Mesendoderm (in vitro differentiated cells): ENCODE measurements at places on chromosomes 4 and X.

GRCh38 chrX:75603833-75604232, 81.0 kb upstream of the ZDHHC15 start:
- DNase-seq: peak; percentile 21

- DNase-seq: no peak
These were observed 1066.0 kb upstream of the ADGRL3 start for GRCh38 chr4:60134099-60134498.

DNA sequence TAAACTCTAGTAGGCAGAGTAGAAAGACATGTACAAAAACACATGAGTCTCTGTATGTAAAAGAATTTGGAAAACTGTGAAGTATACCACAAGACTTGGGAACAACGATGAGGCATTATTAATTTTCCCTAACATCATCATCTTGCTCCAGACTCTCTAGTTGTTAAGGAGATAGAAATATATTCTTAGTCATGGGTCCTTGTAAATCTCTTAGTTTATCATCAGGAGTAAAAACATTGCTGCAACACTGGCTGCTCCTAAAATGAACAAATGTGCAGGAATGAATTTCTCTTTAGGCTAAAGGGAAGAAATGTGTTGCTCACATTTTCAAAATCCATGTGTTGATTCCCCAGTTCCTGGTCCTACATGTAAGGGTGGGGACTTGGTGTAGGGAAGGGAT, 384.6 kb downstream of the STIM2 start:
- DNase-seq: no peak

- no peak for DNase-seq
These were observed 1.9 kb upstream of the LDB2 start for GRCh38 chr4:16900325-16900724.

GRCh38 chrX:112341598-112341997, 259.0 kb upstream of the TRPC5 start:
- DNase-seq: no peak

DNA sequence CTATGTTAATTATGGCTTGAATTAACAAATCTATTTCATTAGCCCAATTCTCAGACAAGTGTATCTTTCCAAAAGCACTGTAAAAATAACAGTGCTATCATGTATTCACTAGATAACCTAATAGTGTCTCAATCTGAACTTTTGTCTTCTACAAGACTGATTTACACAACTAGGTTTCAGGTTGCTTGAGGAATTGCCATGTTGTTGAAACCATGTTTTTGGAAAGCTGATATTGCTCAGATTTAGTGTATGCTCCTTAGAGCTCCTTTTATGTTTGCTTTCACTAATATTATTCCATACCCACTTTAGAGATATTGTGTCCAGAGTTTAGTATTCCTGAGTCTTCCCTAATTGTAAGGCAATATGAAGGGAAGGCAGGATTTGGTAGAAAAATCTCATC, 70.6 kb downstream of the GPAT3 start:
- DNase-seq: no peak

- DNase-seq: peak; percentile 18
These were observed 73.1 kb downstream of the CXXC4 start for GRCh38 chr4:104421566-104421965.

DNA sequence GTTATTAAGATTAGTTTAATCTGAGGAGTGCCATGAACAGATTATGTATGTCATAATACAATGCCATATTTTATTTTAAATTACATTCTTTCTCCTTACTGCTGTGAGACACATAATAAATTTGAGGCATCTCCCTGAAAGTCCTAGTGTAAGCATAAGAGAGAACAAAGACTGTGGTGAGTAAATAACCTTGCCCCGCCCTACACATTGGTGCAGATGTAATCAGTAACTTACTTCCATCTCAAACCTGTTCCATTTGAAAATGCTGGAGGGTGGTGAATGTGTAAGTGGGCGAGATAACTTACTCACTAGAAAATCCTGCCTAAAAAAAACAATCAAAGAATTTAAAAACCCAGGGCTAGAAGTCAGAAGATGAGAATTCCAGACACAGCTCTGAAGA, 338.1 kb upstream of the SLIT2 start:
- no peak for DNase-seq

GRCh38 chrX:115409551-115409950, 120.0 kb downstream of the LUZP4 start:
- no peak for DNase-seq

DNA sequence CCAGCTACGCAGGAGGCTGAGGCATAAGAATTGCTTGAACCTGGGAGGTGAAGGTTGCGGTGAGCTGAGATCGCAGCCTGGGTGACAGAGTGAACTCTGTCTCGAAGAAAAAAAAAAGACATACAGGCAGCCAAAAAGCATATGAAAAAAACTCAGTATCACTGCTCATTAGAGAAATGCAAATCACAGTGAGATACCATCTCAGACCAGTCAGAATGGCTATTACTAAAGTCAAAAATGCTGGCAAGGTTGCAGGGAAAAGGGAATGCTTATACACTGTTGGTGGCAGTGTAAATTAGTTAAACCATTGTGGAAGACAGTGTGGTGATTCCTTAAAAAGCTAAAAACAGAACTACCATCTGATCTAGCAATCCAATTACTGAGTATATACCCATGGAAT, 123.1 kb downstream of the CHIC2 start:
- no peak for DNase-seq

- no peak for DNase-seq
These were observed 230.3 kb downstream of the APBB2 start for GRCh38 chr4:40984051-40984450.

DNA sequence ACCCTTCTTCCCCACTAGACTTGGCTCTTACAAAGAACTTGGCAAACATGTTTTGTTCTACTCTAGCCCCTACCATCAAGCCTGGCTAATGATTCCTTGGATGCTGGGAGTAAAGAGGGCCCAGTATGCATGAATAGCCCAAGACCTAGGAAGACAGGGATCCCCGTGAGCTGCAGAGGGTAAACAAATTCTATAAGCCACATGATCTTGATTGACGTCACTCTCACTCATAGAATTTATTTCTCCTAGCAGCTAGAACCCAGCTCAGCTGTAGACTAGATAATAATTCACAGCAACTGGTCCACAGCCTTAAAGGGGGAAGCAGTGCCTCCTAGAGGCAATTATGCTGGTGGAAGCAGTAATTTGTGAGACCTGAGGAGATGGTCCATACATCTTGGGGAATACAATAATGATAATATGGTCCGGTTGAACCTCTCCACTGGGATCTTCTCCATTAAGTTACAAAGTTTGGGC, 16.1 kb upstream of the USO1 start:
- peak; percentile 53 for DNase-seq

DNA sequence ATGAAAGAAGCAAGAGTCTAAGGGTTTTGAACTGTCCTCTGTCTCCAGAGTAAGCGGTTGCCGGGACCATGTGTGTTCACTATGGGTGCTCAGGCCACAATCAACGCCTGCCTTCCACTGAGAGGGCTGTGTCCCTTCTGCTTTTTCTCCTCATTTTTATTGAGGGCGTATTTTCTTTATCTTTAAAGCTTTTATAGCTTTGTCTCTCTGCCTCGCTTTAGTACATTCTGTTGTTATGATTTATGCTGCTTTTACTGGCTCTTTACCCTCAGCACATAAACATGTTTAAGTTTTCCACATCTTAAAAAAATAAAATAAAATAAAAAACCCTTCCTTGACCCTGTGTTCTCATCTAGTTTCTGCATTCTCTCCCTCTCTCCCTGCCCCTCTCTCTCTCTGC, 42.4 kb upstream of the ATP6AP2 start:
- no peak for DNase-seq

- no peak for DNase-seq
These were observed 68.8 kb upstream of the GRIA2 start for GRCh38 chr4:157151711-157152110.

DNA sequence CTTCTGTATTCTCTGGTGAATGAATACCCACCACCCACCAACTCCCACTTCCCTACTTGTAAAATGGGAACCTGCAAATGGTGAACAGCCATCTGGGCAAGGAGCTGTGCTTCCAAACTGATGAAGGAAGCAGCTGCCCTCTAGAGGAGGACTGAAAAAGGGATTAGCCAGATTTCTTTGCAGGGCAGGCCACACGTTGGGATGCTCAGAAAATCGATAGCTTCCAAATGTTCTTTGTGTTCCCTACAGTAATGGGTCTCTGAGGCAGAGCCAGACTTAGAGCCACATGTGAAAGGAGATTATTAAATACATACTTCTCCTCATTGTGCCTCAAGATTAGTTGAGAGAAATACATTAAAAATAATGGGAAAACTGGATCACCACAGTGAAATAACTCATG, 39.3 kb upstream of the LPAR4 start:
- DNase-seq: peak; percentile 62

- no peak for DNase-seq
These were observed 108.0 kb upstream of the GRIA3 start for GRCh38 chrX:123075947-123076561.

DNA sequence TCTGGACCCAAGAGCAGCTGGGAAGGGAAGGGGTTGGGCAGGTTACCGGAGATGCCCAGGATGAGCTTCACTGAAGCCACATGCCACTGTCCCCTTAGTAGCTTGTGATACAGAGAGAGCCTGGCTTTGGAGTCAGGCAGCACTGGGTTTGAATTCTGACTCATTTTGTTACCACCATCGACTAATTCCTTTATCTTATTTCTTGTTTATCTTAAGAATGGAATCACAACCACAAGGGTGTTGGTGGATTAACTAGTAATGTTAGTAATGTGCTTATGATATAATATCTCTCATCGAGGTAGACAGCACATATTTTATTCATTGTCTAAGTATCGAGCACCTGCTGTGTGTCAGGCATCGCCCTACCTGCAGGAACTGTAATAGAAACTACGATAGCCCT, 17.7 kb upstream of the STX18 start:
- DNase-seq: no peak

GRCh38 chrX:1535241-1536041, 1.5 kb downstream of the P2RY8 start:
- DNase-seq: no peak

DNA sequence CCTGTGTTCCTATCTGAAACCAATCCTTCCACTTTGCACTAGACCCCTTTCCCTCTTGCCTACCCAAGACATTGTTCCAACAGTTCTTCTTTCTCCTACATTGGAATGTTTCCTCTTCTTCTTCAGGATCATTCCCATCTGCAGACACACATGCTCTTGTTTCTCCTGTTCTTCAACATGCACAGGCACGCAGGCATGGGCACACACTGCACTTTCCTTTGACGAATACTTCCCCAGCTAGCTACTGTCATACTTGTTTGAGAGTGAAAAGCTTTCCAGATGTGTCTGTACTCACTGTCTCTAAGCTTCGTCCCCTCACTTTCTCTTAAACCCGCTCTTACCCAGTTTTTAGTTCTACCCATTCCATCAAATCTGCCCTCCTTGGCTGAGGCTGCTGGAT, 31.8 kb upstream of the ERVMER34-1 start:
- DNase-seq: no peak

- no peak for DNase-seq
These were observed 389.7 kb upstream of the NR3C2 start for GRCh38 chr4:148831945-148832344.

DNA sequence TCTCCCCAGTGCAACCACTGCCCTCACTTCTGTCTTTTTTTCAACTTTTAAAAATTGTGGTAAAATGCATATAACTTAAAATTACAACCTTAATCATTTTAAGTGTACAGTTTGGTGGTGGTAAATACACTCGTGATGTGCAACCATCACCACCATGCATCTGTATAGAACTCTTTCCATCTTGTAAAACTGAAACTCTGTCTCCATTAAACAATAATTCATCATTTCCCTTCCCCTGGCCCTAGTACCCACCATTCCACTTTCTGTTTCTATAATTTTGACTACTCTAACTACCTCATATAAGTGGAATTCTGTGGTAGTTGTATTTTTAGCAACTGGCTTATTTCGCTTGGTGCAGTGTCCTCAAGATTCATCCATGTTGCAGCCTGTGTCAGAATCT, 6.8 kb upstream of the CTBP1 start:
- no peak for DNase-seq

DNA sequence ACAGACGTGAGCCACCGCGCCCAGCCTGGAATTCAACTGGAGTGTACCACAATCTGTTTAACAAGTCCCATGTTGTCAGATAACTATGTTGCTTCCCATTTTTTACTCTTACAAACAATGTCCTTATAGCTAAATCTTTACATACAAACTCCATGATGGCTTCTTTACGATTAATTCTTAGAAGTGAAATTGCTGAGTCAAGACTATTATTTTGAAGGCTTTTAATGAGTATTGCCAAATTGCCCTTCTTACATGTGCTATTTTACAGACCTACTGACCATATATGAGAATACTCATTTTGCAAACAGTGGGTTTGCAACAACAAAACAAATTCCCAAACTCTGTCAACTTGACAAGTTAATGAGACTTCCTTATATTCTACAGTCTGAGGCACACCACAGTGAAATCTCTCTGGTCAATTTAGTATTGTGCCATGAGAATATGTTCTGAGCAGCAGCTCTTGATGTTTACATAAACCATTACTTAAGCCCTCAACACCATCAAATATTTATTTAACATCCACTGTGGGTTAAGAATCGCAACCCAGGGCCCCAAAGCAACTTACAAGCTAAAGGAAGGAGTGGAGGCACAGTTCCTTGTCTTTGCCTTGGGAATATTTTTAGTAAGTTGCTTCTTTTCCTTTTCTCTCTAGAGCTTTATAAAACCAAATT, 128.5 kb downstream of the SPRY1 start:
- DNase-seq: no peak

- DNase-seq: no peak
These were observed 31.1 kb downstream of the ASMT start for GRCh38 chrX:1646009-1646408.

GRCh38 chr4:132101526-132101925, 1047.6 kb upstream of the PCDH10 start:
- peak; percentile 7 for DNase-seq

DNA sequence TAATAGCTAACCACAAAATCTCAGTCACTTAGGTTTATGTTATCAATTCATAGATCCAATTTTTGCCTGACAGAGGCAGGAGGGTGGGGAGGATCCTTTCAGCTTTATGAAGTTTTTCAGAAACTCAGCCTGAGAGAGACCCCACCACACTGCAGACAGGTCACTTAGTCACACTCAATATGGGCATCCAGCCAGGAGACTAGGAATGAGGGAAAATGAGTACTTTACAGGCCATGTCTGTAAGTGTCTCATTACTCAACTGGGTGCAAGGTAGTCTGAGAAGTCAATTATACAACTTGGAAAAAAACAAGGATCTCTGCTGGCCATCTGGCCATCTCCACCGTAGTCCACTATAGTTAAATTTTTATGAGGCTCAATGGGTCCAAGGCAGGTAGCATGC, 365.9 kb downstream of the INPP4B start:
- DNase-seq: no peak

DNA sequence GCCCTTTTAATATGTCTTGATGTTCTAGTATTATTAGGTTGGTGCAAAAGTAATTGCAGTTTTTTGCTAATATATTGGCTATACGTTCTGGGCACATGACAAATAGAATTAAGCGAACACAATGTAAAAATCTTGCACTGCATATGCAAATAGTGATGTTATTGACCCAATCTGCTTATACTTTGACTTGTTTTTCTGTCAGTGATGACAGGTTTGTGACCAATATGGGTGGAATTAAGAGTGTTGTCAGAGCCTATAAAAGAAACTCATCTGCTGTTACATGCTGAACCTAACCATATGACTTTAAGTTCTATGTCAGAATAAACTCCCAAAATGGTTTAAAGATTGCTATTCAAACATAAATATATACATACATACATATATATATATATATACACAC, 30.7 kb upstream of the HPGD start:
- DNase-seq: no peak
